ENCODE measurements at places on chromosomes 6 and 20.

DNA sequence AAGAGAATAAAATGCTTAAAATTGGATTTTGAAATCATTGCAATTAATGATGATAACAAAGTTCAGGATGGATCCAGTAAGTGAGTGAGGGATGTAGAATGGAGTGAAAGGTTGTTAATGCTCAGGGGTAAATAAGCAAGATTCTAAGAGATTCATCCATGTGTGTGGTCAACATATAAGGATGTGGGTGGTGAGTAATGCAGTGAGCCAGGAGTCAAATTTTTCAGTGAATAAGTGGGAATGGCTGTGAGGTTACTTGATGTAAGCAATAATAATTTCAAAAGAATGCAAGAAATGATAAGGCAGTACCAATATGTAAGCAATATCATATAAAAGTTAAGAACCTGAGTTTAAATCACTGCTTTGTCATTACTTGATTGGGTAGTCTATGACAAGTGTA lies 207.5 kb upstream of the ADGRB3 start:
- no peak for DNase-seq

DNA sequence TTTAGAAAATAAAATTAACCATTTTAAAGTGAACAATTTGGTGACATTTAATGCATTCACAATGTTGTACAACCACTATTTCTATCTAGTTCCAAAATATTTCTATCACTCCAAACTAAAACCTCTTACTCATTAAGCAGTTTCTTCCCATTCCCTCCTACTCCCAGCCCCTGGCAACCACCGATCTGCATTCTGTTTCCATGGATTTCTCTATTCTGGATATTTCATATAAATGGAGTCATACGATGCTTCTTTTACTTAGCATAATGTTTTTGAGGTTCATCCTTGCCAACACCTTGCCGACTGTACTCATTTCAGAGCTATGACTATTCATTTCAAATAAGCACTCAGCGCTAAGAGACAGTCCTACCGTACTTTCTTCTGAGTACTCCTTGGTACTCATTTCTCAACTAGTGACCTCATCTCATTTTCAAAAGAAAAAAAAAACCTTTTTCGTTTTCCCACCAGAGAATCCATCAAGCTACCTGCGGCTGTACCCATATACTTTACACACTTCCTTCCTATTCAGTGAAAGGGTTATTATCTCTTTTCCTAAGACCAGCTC lies 259.2 kb downstream of the UTRN start:
- no peak for DNase-seq

DNA sequence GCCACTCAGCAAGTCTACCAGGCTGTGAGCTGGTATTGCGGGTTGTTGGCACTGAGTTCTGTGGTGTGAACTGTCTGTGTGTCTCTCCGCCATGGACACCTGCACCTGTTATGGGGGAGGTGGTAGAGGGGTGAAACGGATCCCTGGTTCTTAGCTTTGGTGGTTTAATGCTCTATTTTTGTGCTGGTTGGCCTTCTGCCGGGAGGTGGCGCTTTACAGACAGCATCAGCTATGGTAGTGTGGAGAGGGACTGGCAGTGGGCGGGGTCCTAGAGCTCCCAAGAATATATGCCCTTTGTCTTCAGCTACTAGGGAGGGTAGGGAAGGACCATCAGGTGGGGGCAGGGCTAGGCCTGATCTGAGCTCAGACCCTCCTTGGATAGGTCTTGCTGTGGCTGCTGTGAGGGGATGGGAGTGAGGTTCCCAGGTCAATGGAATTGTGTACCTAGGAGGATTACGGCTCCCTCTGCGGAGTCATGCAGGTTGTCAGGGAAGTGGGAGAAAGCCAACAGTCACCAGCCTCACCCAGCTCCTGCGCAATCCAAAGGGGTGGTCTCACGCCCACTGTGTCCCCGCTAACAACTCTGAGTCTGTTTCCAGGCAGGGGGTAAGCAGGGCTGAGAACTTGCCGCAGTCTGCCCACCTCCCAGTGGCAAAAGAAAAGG lies 154.3 kb downstream of the CCDC170 start:
- no peak for DNase-seq

DNA sequence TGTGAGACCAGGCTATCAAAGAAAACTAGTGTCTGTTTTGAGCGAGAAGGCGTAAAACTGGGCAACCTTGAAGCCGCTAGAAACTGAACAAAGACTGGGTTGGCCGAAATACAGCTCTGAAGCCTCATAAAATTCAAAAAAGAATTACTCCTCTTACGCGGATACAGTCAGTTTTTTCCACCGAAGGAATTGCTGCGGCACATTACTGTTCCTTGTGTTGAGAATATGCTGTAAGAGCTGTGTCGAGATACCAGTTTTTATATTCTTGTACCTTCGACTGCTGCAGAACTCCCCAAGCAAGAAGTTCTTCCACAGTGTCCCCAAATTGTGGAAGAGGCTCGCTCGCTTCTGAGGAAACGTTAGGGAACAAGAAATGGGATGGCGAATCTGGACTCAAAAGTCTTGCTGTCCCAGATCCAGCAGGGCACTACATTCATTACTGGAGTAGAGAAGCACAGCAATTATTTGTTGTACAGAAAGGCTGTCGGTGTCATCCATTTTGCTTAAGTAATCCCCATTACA lies 523 bp upstream of the COX7A2 start:
- no peak for DNase-seq

- no peak for DNase-seq
Measured at GRCh38 chr6:38973178-38974057, 75.2 kb upstream of the GLP1R start.

- DNase-seq, result no peak
Measured at GRCh38 chr20:44736170-44737021, 9.3 kb upstream of the KCNK15 start.

- no peak for DNase-seq
Measured at GRCh38 chr6:117668736-117669135, 6.5 kb upstream of the NUS1 start.

GRCh38 chr20:44412402-44413144 lies 57.1 kb downstream of the HNF4A start:
- no peak for DNase-seq

- DNase-seq, result no peak
Measured at GRCh38 chr6:52834481-52834880, 6.1 kb downstream of the GSTA5 start.

DNA sequence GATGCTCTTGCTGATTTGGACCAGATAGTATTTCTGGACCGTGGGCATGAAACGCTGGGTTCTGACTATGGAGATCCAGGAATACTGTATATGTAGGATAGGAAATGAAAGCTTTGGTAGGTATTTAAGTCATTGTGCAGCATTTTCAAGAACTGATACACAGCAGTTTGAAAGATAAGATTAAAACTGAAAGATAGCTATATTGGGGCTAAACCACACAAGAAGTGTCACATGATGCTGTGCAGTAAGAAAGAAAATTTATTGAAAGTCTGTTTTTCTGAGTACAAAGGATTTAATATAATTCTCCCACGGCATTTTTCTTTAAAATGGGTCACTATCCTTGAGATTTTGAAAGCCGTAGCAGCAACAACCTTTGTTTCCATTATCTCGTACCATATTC lies 305 bp downstream of the IL17A start:
- DNase-seq, result no peak

DNA sequence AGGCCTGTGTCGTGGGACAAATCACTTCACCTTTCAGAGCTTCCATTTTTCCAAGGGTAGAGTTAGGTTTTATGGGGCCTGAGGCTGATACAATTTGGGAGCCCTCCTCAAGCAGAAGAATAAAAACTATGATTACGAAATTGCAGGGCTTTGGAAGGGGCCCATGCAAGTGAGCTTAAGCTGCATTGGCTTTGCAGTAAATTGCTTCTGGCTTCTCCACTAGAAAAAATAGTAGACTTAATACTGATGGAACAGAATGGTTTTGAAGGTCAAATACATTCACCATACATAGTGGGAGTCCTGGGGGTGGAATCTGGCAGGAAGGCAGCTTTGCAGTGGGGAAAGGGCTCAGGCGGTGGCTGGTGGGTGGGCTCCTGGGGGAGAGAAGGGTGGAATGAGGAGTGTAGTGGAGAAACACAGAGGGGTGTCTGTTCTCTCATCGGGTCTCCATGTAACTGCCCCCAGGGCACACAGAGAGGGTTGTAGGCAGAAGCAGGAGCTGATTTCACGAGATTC lies 55.9 kb upstream of the RNF24 start:
- no peak for DNase-seq

DNA sequence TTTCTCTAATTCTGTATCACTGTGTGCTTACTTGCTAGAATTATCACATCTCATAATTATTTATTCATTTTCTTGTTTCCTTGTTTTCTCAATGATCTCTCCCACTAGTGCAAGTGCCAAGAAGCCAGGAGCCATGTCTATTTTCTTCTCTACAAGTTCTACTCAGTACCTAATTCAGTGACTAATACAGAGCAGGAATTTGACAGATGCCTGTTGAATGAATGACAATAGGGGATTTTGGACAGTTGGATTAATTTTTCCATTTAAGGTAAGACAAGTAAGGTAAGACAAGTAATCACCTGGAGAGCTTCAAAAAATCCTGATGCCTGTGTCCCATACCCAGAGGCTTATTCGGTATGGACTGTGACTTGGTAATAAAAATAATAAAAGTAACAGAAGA lies 81.0 kb downstream of the EDN1 start:
- DNase-seq, result no peak

GRCh38 chr6:20402342-20403069 lies 827 bp downstream of the E2F3 start:
- DNase-seq, result peak; percentile 21

GRCh38 chr6:12827921-12828320 lies 111.4 kb downstream of the PHACTR1 start:
- DNase-seq, result no peak

DNA sequence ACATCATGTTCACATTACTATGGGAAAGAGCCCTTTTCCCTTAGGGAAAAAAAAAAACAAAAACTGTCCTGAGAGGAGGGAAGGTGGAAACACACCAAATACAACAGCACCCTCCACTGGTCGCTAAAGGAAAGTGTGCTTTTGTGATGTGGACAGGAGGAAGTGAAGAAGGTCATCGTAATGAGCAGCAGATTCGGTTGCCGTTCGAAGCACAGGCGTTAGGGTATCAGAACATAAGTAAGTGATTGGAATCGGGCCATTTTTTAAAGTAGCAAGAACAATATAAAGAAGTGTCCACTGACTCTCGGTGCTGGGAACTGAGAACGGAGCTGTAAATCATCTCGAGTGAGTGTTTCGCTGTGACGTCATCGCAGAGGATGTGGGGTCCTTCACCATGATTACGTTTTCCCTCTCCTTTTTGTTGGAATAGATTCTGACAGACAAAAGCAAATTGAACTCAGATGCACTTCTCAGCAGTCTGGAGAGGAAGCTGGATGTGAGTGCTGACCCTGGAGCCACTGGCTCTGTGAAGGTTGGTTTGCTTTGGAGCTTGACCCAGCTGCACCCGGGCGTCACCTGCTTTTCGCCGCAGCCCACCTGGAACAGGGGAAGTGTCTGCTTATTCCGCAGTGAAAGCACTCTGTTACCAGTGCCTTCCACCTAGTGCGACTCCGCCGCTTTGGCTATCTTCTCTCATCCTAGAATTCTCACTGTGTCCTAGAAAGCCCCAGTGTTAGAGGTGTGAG lies 203.6 kb upstream of the GMDS start:
- DNase-seq, result no peak

DNA sequence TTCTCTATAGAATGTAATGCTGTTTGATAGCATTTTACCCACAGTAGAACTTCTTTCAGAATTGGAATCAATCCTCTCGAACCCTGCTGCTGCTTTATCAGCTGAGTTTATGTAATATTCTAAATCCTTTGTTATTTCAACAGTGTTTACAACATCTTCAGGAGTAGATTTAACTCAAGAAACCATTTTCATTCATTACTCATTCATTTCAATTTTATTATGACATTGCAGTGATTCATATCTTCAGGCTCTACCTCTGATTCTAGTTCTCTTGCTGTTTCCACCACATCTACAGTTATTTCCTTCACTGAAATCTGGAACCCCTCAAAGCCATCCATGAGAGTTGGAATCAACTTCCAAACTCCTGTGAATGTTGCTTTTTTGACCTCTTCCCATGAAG lies 93.7 kb downstream of the ZFAND3 start:
- DNase-seq, result no peak

- no peak for DNase-seq
Measured at GRCh38 chr20:62439218-62439617, 11.9 kb upstream of the RBBP8NL start.

DNA sequence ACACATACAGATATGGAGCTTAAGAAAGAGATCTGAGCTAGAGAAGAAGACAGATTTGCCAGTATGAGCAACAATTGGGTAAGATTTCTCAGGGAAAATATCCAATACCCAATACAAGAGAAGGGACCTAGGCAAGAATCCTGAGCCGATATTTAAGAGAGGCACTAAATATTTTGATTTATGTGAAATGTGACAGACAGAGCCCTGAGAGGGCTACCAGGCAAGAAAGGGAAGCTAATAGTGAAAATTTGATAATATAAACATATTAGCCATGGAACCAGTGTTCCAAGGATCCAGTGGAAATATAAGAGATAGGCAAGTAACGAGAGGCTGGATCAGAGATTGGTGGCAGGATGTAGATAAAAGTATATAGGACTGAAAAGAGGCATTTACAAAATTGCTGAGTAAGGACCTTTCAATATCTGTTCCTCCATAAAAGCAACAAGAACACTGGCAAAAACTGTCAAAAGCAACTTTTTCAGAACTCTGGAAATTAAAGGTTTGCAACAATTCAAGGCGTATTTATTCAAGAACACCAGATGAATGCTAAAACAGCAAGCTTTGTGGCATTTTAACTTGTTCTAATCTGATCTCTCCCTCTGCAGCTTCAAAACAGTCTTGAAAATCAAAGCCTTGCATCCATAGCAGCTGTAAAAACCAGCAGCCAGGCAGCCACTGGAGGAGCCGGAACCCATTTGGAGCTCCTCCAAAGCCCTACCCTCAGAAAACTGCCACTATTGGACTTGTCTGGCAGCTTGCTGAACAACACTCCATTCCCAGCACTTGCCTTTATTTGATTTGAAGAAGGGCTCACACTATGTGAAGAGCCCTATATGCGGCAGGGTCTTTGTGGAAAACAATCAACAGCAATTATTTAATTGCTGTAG lies 58.8 kb downstream of the REV3L start:
- no peak for DNase-seq

- no peak for DNase-seq
Measured at GRCh38 chr6:70753870-70754380, 86.2 kb downstream of the SMAP1 start.

DNA sequence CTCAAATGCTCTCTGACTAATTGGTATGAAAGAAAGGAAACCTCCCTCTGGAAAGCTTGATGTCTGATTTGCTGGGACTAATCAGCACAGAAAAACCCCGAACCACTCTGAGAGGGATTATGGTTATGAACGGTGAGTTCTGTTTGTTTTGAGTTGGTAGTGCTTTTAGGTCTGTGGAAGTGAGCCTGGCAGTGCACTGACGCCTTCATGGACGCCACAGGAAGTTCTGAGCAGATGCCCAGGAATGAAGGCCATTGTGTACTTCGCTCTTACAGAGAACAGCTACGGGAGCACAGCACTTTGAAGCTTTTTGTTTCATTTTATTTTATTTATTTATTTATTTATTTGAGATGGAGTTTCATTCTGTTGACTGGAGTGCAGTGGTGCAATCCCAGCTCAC lies 754.1 kb downstream of the QKI start:
- no peak for DNase-seq

DNA sequence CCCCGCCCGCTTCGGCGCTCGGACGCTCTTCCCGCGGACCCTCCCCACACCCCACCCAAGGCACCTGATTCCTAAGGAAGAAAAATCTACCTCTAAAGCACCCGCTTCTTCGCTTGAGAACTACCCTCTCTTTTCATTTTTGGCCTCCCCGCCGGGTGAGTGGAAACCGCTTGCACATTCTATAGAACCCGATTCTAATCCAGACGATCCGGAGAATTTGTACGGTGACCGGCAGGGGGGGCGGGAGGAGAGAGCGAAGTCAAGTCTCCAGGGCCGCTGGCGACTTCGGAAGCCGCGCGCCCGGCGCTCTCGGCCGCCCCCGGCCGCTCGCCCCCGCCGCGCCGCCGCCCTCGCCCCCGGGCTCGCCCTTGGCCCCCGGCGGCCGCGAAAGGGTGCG lies at the start of gene RBM24:
Gene RBM24 (plus strand): TSS at position 262 of the 397 bp plus-strand sequence. CDS start 221 bp downstream, outside the sequence.
- peak; percentile 10 for DNase-seq
